ENCODE measurements at places on chromosomes 11 and 22. TPM values are rescaled to one million over a fixed set of nuclear protein-coding genes. Genes with fewer than 3 reads are reported as not detected.

FOLR3 gene
- total RNA-seq = not detected

VPREB3 gene
- total RNA-seq = not detected

PRR33 gene
- total RNA-seq = not detected

OR2AT4 gene
- not detected for total RNA-seq

OR5AN1 gene
- total RNA-seq = not detected

RPL27A gene
- 672 TPM for total RNA-seq

RAG2 gene
- not detected for total RNA-seq

TM7SF2 gene
- total RNA-seq = 61.0 TPM

NXPE4 gene
- not detected for total RNA-seq

VPREB1 gene
- not detected for total RNA-seq

MRPL16 gene
- 20.7 TPM for total RNA-seq

FBLN1 gene
- total RNA-seq = 42.3 TPM

HEPN1 gene
- total RNA-seq = not detected

IGSF22 gene
- total RNA-seq = 0.31 TPM

OR4C15 gene
- not detected for total RNA-seq

TSSK2 gene
- total RNA-seq = not detected

MIAT gene
- total RNA-seq = 490 TPM

YPEL4 gene
- total RNA-seq = 5.6 TPM

MS4A12 gene
- not detected for total RNA-seq

HBG1 gene
- 0.63 TPM for total RNA-seq

PTPN5 gene
- 46.3 TPM for total RNA-seq

PHLDA2 gene
- total RNA-seq = not detected

ZNRF3 gene
- total RNA-seq = 9.1 TPM

OR52A1 gene
- total RNA-seq = not detected

DDTL gene
- 2.5 TPM for total RNA-seq

ZC3H7B gene
- total RNA-seq = 61.7 TPM

CRYBB1 gene
- 0.94 TPM for total RNA-seq

NFAM1 gene
- 0.94 TPM for total RNA-seq

PPP2R5B gene
- total RNA-seq = 27.9 TPM

PDGFB gene
- total RNA-seq = 1.6 TPM

TRIM49C gene
- total RNA-seq = not detected

TBX1 gene
- total RNA-seq = not detected

SLC43A3 gene
- total RNA-seq = 19.1 TPM
